ENCODE measurements at places on chromosomes 12 and 14.
A peak's percentile ranks its signal among the peaks of the same experiment; 100 is the strongest.

DNA sequence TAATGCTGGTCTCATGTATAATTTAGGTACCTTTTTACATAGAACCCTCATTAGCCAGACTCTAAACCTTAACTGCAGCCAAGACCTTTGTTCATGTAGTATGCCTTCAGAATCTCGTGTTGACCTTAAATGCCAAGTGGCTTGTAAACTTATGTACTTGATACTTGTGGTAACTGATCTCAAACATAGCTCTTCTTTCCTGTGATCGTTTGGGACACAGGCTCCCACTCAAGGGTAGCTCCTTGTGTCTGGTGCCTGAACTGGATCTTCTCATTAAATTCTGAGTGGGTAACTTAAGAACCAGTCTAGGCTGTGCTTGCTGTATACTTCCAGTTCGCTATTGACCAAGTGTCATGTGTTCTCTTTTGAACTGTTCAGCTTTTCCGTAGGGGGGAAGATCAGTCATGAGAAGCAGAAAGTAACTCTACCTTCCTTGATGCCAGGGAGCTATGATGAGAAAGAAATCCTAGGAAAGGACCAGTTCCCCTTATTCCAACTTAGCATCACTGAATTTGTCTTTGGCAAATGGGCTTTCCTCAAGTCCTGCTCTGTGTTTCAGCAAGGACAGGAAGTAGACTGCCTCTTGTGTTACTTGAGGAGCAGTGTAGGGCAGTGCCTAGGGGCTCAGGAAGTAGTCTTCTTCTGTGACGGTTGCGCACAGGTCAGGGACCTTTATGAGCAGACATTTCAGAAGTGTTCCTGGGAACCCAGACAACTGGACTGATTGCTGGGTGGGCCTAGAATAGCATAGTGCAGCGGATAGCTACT, 2.5 kb downstream of the LGALS3 start:
- peak; percentile 29 for DNase-seq

DNA sequence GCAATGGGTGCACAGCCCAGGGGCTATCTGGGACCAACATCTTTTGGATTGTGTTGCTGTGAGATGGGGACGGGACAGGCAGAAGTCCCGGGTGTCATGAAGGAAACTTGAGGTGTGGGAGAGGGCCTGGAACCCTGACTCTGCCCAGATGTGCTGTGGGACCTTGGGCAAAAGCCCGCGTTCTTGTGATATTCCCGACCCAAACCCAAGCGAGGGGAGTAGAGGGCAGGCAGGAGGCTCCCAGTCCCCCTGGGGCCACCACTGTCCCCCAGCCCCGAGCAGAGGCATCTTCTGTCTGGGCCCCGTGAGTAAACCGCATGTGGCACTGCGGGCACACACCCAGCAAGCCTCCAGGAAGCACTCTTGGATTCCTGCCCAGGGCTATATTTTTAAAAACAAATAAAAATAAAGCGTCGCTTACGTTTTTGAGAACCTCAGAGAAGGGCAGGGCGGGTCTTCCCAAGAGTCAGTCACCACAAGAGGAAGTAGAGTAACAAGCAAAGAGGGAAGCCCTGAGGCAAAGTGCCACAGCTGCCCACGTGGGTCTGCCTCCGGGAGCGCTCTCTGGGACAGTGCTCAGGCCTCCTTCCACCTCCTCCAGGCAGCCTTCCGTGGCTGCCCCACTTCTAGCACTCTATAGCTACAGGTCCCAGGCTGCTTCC, 39.5 kb downstream of the BEGAIN start:
- peak; percentile 97 for DNase-seq

GRCh38 chr12:110778833-110779577, 36.3 kb upstream of the PPP1CC start:
- DNase-seq = no peak

DNA sequence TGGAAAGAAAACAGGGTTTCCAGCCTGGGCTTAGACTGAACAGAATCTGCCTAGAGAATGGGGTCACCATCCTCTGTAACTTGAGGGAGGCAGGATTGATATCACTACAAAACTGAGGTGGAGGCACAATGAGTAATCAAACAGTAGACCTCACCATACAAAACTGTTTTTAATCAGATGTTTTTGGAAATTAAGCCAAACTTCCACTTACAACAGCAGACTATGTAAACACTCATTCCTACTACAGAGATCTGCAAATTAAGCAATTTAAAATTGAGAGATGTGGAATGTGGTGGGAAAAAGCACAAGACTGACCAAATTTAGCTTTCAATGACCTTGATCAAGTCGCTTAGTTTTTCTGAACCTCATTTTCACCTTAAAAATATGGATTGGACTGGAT, 104.3 kb upstream of the SLC38A4 start:
- no peak for DNase-seq

GRCh38 chr12:42568952-42569915, 20.3 kb downstream of the PRICKLE1 start:
- peak; percentile 57 for DNase-seq

DNA sequence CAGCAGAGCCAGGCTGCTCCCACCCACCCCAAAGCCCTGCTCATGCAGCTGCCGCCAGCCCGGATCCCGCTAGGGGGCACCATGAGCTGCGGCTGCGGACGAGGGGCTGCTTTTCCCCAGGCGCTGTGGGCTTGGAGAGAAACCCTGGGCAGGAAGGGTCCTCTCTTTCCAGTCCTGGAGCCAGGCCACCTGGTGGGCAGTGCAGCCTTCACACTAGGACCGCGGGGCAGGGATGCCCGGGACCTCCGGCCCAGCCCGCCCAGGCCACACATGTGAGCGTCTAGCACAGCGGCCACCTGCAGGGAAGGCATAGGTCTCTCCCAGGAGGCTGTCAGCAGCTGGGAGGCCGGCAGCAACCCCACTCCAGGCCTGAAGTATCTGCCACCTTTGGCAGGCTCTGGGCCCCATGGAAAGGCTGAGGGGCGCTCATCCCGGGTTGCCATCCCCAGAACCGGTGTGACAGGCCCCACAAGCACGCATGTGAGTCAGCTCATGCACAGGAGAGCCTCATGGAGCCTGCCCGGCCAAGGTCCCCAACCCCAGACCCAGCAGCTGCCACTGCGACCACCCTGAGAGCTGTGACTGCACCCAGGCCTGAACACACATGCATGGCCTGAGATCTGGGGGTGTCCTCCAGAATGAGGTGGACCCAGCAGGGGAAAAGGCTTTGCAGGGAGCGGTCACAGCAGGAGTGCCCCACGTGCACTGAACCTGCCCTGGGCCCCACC, 280.0 kb upstream of the RTL1 start:
- DNase-seq = no peak

- no peak for DNase-seq
These were observed 2.2 kb downstream of the ATP23 start for GRCh38 chr12:57943438-57944080.

GRCh38 chr14:53378142-53378541, 225.0 kb upstream of the DDHD1 start:
- no peak for DNase-seq

DNA sequence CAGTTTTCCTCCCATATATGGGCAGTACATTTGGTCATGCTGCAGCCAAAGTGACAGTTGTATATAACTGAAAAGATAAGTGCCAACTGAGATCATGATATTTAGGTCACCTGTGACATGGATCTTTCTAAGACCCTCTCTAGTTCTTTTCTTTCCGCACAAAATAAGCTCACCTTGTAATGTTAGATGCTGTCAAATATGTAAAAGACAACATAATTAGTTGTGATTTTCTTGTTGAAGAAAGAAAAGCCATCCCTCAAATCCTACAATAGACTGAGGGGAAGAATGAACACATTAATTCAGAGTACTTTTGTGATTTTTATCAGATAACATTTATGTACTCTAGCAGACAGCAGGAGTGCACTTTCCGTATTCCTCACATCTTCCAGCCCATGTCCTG, 37.4 kb downstream of the OVCH1 start:
- DNase-seq = no peak

DNA sequence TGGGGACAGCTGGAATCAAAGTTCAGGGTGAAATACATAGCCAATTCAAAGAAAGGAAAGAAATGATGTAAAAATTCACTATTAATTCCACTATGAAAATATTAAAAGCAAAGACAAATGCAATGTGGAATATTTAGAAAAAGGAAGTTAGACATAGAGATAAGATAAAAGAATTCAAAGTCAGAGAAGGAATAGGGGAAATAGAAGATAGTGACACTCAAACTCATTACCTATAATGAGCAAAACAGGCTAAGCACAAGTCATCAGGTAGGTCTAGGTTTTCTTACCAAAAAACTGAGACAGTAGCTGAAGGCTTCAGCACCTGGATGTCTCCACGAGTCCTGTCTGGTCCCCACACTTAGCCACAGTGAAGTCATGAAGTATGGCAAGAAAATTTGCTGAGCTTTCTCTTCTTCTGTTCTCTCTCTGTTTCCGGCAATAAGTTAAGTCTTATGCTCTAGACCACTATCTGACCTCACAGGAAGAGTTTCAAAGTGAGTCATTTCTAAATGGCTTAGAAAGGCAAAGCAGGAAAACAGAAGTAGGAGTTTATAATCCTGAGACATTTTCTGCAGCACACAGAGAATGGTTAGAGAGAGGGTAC, at the start of gene C3AR1:
TSS of gene C3AR1 (minus strand) at position 369 of the 604 bp plus-strand sequence. CDS start 6,174 bp downstream, outside the sequence.
- peak; percentile 94 for DNase-seq

DNA sequence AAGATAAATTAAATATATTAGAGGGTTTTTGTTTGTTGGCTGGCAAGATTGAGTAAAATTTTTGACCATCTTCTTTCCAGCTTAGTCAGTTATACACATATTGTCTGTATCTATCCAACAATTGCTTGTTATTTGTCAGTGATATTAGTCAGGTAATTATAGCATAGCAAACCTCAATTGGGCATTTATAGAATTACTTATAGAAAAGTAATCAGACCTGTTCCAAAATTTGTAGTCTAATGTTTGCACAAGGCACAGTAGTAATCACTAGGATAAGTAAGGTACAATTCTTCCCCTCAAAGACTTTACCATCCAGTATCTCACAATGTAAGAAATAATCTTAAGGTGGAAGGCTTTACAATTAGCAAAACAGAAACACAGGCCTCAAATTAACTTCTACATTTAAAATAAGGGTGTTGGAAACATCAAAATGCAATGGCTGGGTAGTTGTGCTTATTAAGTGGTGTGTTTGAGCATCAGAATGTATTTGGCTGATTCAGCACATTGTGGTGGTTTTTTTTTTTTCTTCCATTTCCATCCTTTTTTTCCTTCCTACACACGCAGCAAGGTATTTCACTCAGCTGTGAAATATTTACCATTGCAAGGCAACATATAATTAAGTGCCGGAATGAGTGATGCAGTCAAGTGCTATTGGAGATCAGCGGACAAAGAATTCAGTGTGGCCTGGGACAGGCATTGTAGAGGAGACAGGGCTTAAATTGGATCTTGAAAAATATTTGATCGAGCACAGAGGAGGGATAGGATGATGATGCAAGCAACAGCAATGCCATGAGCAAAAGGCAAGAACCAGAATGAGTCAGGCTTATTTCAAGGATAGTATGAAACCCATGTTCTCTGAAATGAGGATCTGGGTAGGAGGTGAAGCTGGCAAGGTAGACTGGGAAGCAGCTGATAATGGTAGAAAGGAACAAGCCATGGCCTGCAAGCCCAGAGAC, 178.2 kb downstream of the AKAP6 start:
- DNase-seq = no peak

DNA sequence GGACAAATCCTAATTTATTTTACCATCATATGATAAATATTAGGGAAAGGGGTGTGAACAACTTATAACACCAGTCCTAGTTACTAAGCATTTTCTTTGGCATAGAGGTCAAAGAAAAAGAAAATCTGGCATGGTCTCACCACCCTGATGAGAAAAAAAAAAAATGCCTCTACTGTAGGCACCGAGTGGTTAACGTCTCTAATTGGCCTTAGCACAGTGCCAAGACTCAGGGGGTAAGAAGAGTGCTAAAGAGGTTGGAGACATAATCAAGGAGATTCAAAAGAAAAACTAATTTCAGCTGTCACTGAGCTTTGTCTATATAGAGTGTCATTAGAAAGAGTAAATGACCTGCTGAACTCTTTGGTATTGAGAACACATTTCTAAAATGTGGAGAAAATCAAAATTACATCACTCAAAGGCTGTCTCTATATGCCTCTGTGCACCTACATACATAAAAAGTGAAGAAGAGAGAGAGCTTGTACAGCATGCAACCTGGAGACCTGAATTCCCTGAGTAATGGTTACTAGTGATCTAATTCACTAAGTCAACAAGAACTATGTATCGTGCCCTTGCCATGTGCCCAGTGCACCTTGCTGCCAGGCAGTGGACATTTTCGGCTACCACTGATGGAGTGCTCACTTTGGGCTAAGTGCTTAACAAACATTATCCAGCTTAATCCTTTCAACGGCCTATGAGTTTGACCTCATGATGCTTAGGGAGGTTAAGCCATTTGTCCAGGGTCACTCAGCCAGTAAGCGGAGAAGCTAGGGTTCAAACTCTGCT, 113.8 kb upstream of the G2E3 start:
- no peak for DNase-seq

DNA sequence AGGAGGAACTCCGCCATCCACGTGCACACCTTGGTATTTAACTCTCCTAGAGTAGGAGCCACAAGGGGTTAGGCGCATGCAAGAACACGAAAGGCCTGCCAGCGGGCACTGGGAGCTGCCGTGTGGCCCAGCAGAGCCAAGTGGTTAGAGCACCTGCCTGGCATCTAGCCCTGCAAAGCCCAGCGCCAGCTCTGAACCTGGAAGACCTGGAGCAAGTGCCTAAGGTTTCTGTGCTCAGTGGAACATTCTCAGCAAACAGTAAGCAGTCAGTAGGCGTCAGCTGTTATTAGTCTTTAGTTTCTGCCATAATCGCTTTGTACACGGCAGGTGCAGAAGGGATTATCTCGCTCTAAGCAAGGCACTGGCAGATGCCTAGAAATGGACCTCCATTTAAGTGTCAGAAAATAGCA, 55.4 kb downstream of the SETD3 start:
- no peak for DNase-seq

DNA sequence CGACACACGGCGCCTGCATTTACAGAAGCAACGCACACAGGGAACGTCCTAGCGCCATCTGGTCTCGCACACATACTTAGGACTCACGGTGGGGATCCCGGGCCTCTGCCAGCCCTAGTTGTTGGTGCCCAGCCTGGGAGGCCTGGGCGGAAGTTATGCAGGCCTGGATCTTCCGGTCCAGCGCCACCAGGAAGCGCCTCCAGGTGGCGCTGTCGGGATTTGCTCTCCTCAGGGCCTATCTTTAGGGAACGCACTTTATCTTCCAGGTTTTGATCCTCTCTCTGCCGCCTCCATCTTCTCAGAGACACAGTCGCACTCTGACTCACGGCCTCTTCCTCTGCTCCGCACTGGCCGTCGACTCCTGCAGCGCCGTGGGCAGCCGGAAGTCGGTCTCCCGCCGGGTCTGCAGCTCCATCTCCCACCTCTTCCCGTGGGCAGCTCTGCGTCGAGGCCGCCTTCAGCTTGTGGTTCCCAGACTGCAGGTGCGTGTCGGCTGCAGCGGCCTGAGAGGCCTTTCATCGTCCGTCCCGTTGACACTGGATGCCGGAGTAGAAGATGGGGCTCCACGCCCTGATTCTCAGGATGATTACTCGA, 760.4 kb downstream of the TMEM121 start:
- DNase-seq = no peak
